Esophagus muscularis mucosa (tissue), 4 donors: ENCODE measurements at places on chromosomes 16 and 17. TPM values are rescaled to one million over a fixed set of nuclear protein-coding genes. Genes with fewer than 3 reads are reported as not detected.

Gene TXNDC11
- total RNA-seq: 32.4 TPM

GRCh38 chr17:38621538-38621937, 15.8 kb upstream of the SRCIN1 start:
- H3K4me1 ChIP-seq: no peaks in the 10 kb centered on the region
- no peaks in the 10 kb centered on the region for H3K36me3 ChIP-seq
- no peak overlapping the region for H3K27ac ChIP-seq
- H3K27me3 ChIP-seq: no peaks in the 10 kb centered on the region
- DNase-seq: no peak

- peak overlapping the region; percentile 63 for H3K4me3 ChIP-seq
- peak; percentile 92 for DNase-seq
- H3K27ac ChIP-seq: peak overlapping the region; percentile 89
Observed at GRCh38 chr17:82231562-82232321, 2.9 kb downstream of the SLC16A3 start.

- no peaks in the 10 kb centered on the region for H3K27me3 ChIP-seq
- DNase-seq: no peak
- no peaks in the 10 kb centered on the region for H3K36me3 ChIP-seq
- peak overlapping the region; percentile 34 for H3K27ac ChIP-seq
- H3K4me3 ChIP-seq: no peak overlapping the region
Observed at GRCh38 chr17:69607162-69607834, 192.8 kb downstream of the MAP2K6 start.

GRCh38 chr17:47057830-47058229, 78.8 kb upstream of the RPRML start:
- H3K27ac ChIP-seq: no peak overlapping the region
- peaks cover 39% of the 10 kb centered on the region for H3K36me3 ChIP-seq
- no peaks in the 10 kb centered on the region for H3K4me1 ChIP-seq
- DNase-seq: no peak

GRCh38 chr17:71024172-71024571, 854.8 kb downstream of the KCNJ2 start:
- DNase-seq: no peak
- no peaks in the 10 kb centered on the region for H3K27me3 ChIP-seq
- H3K36me3 ChIP-seq: no peaks in the 10 kb centered on the region

GRCh38 chr17:50055055-50055425, 870 bp upstream of the ITGA3 start:
- peaks cover 45% of the 10 kb centered on the region for H3K4me1 ChIP-seq
- peak overlapping the region; percentile 72 for H3K4me3 ChIP-seq
- H3K36me3 ChIP-seq: no peaks in the 10 kb centered on the region
- no peaks in the 10 kb centered on the region for H3K27me3 ChIP-seq

DNA sequence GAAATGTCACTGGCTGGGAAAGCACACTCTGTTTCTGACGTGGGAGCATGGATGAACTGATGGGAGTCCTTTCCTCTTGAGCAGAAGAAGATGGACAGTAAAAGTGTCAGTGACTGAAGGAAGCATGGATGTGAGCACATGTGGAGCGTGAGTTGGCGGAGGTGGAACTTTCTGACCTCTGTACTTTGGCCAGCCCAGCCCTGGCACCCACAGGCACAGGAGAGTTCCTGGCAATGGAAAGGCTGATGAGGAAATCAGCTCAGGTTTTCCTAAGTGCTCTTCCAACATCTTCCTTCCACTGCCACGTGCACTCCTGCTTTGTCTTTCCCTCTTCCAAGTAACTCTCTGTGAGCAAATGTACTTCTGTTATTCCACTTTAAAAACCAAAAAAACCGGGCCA, 276.8 kb downstream of the NTN1 start:
- H3K36me3 ChIP-seq: no peaks in the 10 kb centered on the region
- DNase-seq: no peak
- no peak overlapping the region for H3K27ac ChIP-seq
- H3K27me3 ChIP-seq: no peaks in the 10 kb centered on the region
- H3K4me3 ChIP-seq: no peak overlapping the region

DNA sequence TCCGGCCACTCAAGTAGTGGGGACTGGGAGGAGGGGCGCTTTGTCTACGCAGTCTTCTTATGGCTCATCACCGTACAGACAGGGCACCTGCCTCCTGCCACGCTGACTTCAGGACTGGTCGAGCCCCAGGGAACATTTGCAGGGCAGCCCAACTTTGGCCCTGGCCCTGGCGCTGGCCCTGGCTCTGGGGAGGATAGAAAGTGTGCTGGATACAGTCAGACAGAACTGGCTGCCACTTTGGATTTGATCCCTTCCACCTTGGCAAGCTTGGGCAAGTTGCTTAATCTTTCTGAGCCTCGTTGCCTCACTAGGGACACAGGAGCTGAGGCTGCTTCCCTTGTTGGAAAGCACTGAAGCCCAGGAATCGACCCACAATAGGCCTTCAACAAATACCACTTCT, 13.6 kb downstream of the LGALS9 start:
- no peaks in the 10 kb centered on the region for H3K27me3 ChIP-seq
- no peak for DNase-seq
- no peak overlapping the region for H3K4me3 ChIP-seq

- H3K27ac ChIP-seq: peak overlapping the region; percentile 93
Observed at GRCh38 chr16:15950161-15950854, 892 bp downstream of the ABCC1 start.
